Epithelial cell of prostate (primary cell): ENCODE measurements at places on chromosomes 6 and 20.

- DNase-seq = no peak
Measured at GRCh38 chr6:8657522-8657921, 222.2 kb upstream of the SLC35B3 start.

- DNase-seq = no peak
Measured at GRCh38 chr6:134532694-134533624, 215.0 kb upstream of the SGK1 start.

DNA sequence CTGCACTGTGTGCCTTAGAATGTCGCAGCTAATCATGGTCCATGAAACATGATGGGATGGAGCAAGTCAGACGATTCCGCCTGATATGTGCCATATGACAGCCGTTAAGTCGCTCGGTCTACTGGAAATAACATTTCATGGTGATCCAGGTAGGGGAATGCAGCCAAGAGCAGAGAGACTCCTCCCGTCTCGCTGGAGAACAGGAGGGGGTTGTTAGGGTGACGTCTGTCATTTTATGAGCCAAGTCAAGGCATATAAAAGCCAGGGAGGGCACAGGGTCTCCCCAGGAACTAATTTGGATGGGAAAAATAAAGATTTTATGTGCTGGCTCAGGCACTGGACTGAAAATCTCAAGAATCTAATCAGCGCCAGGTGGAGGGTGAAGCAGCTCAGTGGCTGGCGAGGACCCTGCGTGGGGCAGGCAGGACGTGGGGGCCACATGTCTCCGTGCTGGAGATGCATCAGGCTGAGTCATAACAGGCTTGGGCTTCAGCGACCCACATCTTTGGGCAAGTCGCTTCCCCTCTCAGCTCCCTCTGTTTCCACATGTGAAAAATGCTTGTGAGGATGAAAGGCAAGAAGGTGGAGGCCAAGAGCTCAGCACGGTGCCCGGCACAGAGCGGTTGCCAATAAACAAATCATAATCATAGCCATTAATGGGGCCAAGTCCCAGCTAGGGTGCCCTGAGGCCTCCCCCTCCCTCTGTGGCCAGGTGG is 234.6 kb downstream of the ANKRD60 start:
- no peak for DNase-seq

DNA sequence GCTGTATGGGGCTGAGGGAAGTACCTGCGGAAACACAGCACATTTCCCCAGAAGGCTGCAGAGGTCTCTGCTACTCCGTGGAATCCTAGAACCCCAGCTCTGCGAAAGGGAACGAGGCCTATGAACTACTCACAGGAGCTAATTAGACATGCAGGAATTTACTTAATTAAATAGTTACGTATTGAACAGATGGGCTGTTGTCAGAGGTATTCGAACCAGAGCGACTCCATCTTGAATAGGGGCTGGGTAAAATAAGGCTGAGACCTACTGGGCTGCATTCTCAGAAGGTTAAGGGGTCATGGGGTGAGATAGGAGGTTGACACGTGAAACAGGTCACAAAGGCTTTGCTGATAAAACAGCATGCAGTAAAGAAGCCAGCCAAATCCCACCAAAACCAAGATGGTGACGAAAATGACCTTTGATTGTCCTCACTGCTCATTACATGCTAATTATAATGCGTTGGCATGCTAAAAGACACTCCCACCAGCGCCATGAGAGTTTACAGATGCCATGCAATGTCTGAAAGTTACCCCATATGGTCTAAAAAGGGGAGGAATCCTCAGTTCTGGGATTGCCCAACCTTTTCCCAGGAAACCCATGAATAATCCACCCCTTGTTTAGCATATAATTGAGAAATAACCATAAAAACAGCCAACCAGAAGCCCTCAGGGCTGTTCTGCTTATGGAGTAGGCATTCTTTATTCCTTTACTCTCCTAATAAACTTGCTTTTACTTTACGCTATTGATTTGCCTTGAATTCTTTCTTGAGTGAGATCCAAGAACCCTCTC is 14.7 kb upstream of the SSTR4 start:
- DNase-seq = no peak
